ENCODE measurements at places on chromosomes 16 and 17.

DNA sequence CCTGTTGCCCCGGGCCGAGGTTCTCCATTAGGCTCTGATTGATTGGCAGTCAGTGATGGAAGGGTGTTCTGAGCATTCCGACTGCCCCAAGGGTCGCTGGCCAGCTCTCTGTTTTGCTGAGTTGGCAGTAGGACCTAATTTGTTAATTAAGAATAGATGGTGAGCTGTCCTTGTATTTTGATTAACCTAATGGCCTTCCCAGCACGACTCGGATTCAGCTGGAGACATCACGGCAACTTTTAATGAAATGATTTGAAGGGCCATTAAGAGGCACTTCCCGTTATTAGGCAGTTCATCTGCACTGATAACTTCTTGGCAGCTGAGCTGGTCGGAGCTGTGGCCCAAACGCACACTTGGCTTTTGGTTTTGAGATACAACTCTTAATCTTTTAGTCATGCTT lies 74.2 kb downstream of the HAPSTR1 start:
- DNase-seq, result no peak

- no peak for DNase-seq
Measured at GRCh38 chr17:49775546-49776260, 11.8 kb upstream of the FAM117A start.

DNA sequence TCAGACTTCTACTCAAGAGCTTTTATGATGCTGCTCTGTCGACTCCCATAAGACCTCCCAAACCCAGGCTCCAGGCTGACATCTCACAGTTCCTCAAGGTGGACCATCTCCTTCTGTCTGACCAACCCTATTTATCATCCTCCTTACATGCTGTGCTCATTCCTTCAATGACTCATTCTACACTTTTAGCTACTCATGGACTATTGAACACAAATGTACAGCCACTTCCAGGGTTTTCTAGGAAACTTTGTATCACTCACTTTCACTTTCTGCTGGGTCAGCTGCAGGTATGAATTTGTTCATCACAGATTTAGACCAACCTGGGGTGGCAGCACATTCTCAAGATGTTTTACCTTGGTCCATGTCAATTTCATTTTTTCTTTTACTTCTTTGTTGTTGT lies 162.4 kb upstream of the FAM20A start:
- DNase-seq, result no peak

- DNase-seq, result peak; percentile 67
Measured at GRCh38 chr17:41500131-41500911, 5.1 kb downstream of the KRT13 start.

DNA sequence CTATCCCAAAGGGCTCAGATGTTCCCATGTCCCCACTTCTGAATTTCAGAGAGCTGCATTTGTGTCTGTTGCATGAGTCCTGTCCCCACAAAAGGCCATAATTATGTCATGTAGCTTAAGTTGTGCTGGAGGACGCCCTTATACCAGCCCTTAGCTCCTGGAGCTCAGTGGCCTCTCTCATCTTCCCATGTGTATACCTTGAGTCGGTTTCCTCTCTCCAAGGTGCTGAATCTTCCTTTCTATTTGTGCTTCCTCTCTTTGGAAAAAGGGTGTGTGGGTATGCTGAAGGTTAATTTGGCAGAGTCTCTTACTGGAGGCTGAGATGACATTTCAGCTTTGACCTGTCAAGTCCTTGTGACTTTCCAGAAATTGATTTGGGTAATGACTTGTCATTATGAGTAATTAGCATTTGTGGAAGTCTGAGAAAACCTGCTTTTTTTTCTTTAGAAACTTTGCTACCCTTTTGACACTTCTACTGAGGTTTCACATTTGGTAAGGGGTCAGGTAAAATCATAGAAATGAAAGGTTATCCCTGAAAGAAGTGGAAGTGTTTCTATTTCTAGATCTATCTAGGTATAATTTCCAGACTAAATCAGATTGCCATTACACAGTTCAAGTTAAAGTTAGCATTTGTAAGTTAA lies 185.4 kb downstream of the ABCC12 start:
- peak; percentile 65 for DNase-seq

GRCh38 chr17:28810437-28810836 lies 32.2 kb downstream of the FAM222B start:
- no peak for DNase-seq

All from endodermal cell (in vitro differentiated cells).